Lung (tissue), 17 donors: ENCODE measurements at places on chromosomes 2 and 18.
A peak's percentile ranks its signal among the peaks of the same experiment; 100 is the strongest.

- H3K4me3 ChIP-seq: no peak overlapping the region
- no peak overlapping the region for H3K27ac ChIP-seq
- no peaks in the 10 kb centered on the region for H3K4me1 ChIP-seq
- DNase-seq: no peak
- no peaks in the 10 kb centered on the region for H3K36me3 ChIP-seq
These were observed 381.0 kb downstream of the MTX2 start for GRCh38 chr2:176650104-176650837.

GRCh38 chr2:209470466-209470865 lies 46.6 kb downstream of the MAP2 start:
- no peak overlapping the region for H3K4me3 ChIP-seq
- no peak overlapping the region for H3K27ac ChIP-seq
- no peaks in the 10 kb centered on the region for H3K27me3 ChIP-seq
- DNase-seq: no peak
- no peaks in the 10 kb centered on the region for H3K4me1 ChIP-seq

DNA sequence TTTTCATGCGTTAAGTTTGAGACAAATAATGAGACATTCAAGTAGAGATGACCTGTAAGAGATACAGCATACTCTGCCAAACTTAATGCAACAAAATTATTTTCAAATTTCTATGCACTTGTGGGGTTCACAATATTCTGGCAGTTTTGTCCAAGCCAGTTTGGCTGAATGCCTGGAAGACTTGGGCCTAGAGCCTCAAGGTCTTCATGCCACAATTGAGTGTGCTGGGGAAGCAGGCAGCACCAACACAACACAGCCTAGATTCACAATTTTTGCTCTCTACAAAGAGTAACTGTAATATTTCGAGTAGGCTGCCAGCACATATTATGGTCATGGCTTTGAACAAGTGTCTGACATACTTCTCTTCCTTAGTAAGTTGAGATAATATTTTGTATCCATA lies 461.4 kb upstream of the SPHKAP start:
- H3K27me3 ChIP-seq: no peaks in the 10 kb centered on the region
- DNase-seq: no peak
- H3K27ac ChIP-seq: no peak overlapping the region
- H3K4me3 ChIP-seq: no peak overlapping the region

DNA sequence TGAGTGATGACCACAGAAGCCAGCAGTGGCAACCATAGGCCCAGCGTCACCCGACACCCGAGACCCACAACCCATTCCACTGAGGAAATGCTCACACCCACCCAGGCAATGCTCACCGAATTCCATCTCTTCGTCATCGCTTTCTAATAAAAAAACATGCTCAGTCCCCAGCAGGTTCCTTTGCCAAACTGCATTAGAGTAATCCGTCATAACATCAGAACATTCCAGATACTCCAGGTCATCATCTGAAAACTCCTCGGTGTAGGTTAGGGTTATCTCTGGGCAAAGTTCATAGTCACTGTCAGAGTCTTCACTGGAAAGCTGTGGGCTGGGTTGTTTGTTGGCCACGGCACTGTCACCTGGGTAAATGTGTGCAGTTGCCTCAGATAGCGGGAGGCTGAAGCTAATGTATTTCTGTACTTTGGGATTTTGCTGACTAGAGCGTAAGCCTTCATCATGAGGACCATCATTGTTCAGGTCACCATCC lies 49.3 kb downstream of the ALPK2 start:
- H3K27ac ChIP-seq: no peak overlapping the region
- no peaks in the 10 kb centered on the region for H3K36me3 ChIP-seq
- no peaks in the 10 kb centered on the region for H3K27me3 ChIP-seq
- no peak for DNase-seq

GRCh38 chr2:181334158-181334826 lies 122.9 kb upstream of the ITGA4 start:
- no peaks in the 10 kb centered on the region for H3K36me3 ChIP-seq
- no peak overlapping the region for H3K4me3 ChIP-seq
- no peak for DNase-seq
- no peaks in the 10 kb centered on the region for H3K4me1 ChIP-seq
- H3K27ac ChIP-seq: no peak overlapping the region

- H3K4me3 ChIP-seq: no peak overlapping the region
- no peak overlapping the region for H3K27ac ChIP-seq
- DNase-seq: no peak
- H3K4me1 ChIP-seq: no peaks in the 10 kb centered on the region
- no peaks in the 10 kb centered on the region for H3K36me3 ChIP-seq
- H3K27me3 ChIP-seq: no peaks in the 10 kb centered on the region
These were observed 1220.4 kb upstream of the ZEB2 start for GRCh38 chr2:145740302-145740701.

GRCh38 chr2:169415233-169415748 lies 53.0 kb upstream of the LRP2 start:
- H3K27ac ChIP-seq: no peak overlapping the region
- no peaks in the 10 kb centered on the region for H3K27me3 ChIP-seq
- no peak for DNase-seq

DNA sequence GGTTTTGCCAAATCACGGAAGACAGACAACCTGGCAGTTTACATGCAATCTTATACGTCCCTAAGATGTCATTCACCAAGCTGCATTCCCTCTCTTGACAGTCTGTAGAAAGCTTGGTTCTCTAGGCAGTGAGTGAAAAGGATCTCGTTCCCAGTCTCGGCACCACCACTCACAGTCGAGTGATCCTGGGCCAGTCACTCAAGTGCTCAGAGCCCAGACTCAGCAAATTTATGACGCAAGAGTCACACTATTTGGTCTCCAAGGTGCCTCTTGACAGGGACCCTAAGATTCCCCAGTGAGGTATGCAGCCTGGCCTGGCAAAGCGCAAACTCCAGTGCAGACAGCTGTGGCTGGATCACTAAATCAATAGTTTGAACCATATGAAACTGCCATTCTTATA lies 77.9 kb downstream of the EIPR1 start:
- H3K27ac ChIP-seq: no peak overlapping the region
- no peaks in the 10 kb centered on the region for H3K36me3 ChIP-seq
- no peaks in the 10 kb centered on the region for H3K27me3 ChIP-seq
- peaks cover 8% of the 10 kb centered on the region for H3K4me1 ChIP-seq
- no peak overlapping the region for H3K4me3 ChIP-seq

- H3K27ac ChIP-seq: peak overlapping the region; percentile 45
- peaks cover 16% of the 10 kb centered on the region for H3K4me1 ChIP-seq
- peaks cover 3% of the 10 kb centered on the region for H3K36me3 ChIP-seq
- no peaks in the 10 kb centered on the region for H3K27me3 ChIP-seq
These were observed 199.3 kb downstream of the LTBP1 start for GRCh38 chr2:33146102-33146501.

- H3K36me3 ChIP-seq: no peaks in the 10 kb centered on the region
- peaks cover 23% of the 10 kb centered on the region for H3K4me1 ChIP-seq
- H3K4me3 ChIP-seq: no peak overlapping the region
- DNase-seq: no peak
- peaks cover 14% of the 10 kb centered on the region for H3K27me3 ChIP-seq
- no peak overlapping the region for H3K27ac ChIP-seq
These were observed 2.9 kb upstream of the EPAS1 start for GRCh38 chr2:46294176-46294836.
